Left colon (tissue), 2 donors: ENCODE measurements at places on chromosomes 5 and 9. TPM values are rescaled to one million over a fixed set of nuclear protein-coding genes. Genes with fewer than 3 reads are reported as not detected.

DEPDC1B gene
- 5.3 TPM for total RNA-seq

MARCOL gene
- total RNA-seq, result not detected

TRIM36 gene
- 31.3 TPM for total RNA-seq

SNCAIP gene
- 0.95 TPM for total RNA-seq

FAXDC2 gene
- total RNA-seq, result 12.0 TPM
